ENCODE measurements at places on chromosomes 5 and 9. TPM values are rescaled to one million over a fixed set of nuclear protein-coding genes. Genes with fewer than 3 reads are reported as not detected.

Gene SPATA31E1
- not detected for polyA plus RNA-seq

Gene TRMO
- 18.4 TPM for polyA plus RNA-seq

Gene NRARP
- 13.8 TPM for polyA plus RNA-seq

Gene SAP30L
- polyA plus RNA-seq: 28.5 TPM

Gene PLEKHG4B
- polyA plus RNA-seq: not detected

Gene CKMT2
- not detected for polyA plus RNA-seq

Gene DOCK8
- 23.4 TPM for polyA plus RNA-seq

Gene RXFP3
- not detected for polyA plus RNA-seq

Gene TMEM215
- not detected for polyA plus RNA-seq

Gene C9
- not detected for polyA plus RNA-seq

Gene ANKRD18B
- polyA plus RNA-seq: 1.1 TPM

Gene KIAA0825
- polyA plus RNA-seq: 0.05 TPM

Gene ROPN1L
- polyA plus RNA-seq: 0.28 TPM

Gene C9orf153
- polyA plus RNA-seq: not detected

Gene FAXDC2
- 13.8 TPM for polyA plus RNA-seq

Gene SVEP1
- 0.42 TPM for polyA plus RNA-seq

Gene DAB2
- 18.2 TPM for polyA plus RNA-seq

Gene ENHO
- polyA plus RNA-seq: not detected

Gene FBP2
- not detected for polyA plus RNA-seq

Gene TAS2R1
- polyA plus RNA-seq: not detected

Gene THOC3
- 147 TPM for polyA plus RNA-seq

Gene GPR150
- polyA plus RNA-seq: not detected

Gene FOXD4L5
- not detected for polyA plus RNA-seq

Gene UIMC1
- polyA plus RNA-seq: 34.0 TPM

Gene NMUR2
- not detected for polyA plus RNA-seq

Gene FOXD4L4
- polyA plus RNA-seq: not detected

Gene HMGCS1
- 111 TPM for polyA plus RNA-seq

Gene IL13
- polyA plus RNA-seq: not detected

Gene HNRNPAB
- 404 TPM for polyA plus RNA-seq

Gene FREM1
- polyA plus RNA-seq: not detected

Gene IL33
- not detected for polyA plus RNA-seq

Gene POC5
- polyA plus RNA-seq: 19.9 TPM

Gene GPR21
- 0.15 TPM for polyA plus RNA-seq

Gene HNRNPA0
- polyA plus RNA-seq: 24.6 TPM

Gene AJM1
- 3.7 TPM for polyA plus RNA-seq

Gene DDX4
- polyA plus RNA-seq: not detected

Gene CNTNAP3B
- 0.68 TPM for polyA plus RNA-seq

Gene IL9
- not detected for polyA plus RNA-seq

Gene KCNN2
- not detected for polyA plus RNA-seq

Gene WHRN
- polyA plus RNA-seq: 10.4 TPM

Gene IFNA2
- polyA plus RNA-seq: not detected

Gene PCDHGB4
- not detected for polyA plus RNA-seq

Gene LAMC3
- polyA plus RNA-seq: not detected

Gene WWC1
- polyA plus RNA-seq: not detected

Gene ARHGEF28
- polyA plus RNA-seq: not detected

Gene ABO
- 16.6 TPM for polyA plus RNA-seq

Gene CSF1R
- polyA plus RNA-seq: 0.64 TPM

Gene TLX3
- not detected for polyA plus RNA-seq

Gene DROSHA
- 62.8 TPM for polyA plus RNA-seq

Gene ACOT12
- polyA plus RNA-seq: not detected

Gene SOWAHA
- not detected for polyA plus RNA-seq

Gene SLC6A7
- not detected for polyA plus RNA-seq

Gene GCNT1
- 0.07 TPM for polyA plus RNA-seq

Gene CAAP1
- 13.9 TPM for polyA plus RNA-seq

Gene SLC24A2
- polyA plus RNA-seq: 0.09 TPM

Gene C6
- polyA plus RNA-seq: not detected

Gene ST8SIA4
- 0.54 TPM for polyA plus RNA-seq

All from K562 (cell line).